RKO (cell line): ENCODE measurements at places on chromosomes 5 and 9.

DNA sequence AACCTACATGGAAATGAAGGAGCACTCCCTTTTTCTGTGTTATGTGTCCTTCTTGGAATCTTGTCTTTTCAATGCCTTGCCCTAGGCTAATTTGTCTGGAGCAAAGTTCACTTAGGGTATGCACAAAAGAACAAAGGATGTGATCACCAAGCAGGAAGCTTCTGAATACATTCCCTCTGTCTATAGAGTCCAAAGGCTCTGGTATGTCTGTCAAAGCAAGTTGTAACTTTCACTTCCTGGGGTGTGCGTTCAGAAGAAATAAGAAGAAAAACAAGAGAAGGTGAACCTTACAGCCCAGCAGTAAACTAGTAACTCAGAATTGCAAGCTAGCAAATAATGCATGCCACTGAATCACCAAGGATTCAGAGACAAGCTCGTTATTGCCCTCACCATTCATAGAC, 31.7 kb upstream of the CDH6 start:
- no peak for DNase-seq

DNA sequence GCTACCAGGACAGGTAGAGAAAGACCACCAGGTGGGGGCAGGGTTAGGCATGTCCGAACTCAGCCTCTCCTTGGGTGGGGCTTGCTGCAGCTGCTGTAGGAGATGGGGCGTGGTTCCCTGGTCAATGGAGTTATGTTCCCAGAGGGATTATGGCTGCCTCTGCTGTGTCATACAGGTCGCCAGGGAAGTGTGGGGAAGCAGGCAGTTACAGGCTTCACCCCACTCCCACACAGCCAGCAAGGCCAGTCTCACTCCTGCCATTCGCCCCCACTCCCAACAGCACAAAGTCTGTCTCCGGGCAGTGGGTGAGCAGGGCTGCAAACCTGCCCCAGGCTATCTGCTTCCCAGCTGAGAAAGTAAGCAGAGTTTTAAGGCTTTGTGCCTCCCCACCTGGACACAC, 20.0 kb upstream of the CEP72 start:
- DNase-seq, result no peak

- no peak for DNase-seq
These were observed 1.6 kb downstream of the WDR38 start for GRCh38 chr9:124854822-124855221.

- DNase-seq, result no peak
These were observed 27.3 kb upstream of the FANCC start for GRCh38 chr9:95344735-95345325.

DNA sequence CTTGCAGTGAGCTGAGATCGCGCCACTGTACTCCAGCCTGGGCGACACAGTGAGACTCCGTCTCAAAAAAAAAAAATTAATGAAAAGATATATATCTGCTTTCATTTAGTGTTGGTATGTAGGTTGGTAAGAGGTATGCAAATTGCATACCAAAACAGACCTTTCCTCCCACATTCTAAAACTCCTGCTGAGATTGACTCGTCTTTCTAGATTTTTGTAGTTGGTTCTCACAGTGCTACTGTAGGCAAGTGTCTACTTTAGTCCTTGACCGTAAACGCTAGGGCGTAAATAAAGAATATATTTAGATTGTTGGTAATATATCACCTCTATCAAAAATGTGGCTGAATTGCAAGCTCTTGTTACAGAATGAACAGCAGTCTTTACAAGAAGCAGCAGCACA, 445.9 kb downstream of the CHSY3 start:
- no peak for DNase-seq
